ENCODE measurements at places on chromosomes 12 and 14. TPM values are rescaled to one million over a fixed set of nuclear protein-coding genes. Genes with fewer than 3 reads are reported as not detected.
A peak's percentile ranks its signal among the peaks of the same experiment; 100 is the strongest.

DNA sequence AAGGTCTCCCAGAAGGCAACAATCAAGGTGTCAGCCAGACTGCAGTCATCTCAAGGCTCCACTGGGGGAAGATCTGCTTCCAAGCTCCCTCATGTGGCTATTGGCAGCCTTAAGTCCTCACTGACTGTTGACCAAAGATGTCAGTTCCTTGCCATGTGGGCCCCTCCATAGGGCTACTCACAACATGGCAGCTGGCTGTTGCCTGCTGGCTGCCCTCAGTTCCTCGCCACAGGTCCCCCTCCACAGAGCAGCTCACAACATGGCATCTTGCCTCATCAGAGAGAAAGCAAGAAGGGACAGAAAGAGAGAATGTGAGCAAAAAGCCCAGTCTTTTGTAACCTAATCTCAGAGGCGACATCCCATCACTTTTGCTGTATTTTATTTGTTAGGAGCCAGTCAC, 34.4 kb upstream of the EGLN3 start:
- DNase-seq = no peak
- no peak overlapping the region for H3K27ac ChIP-seq
- H3K27me3 ChIP-seq = no peaks in the 10 kb centered on the region
- H3K4me1 ChIP-seq = no peaks in the 10 kb centered on the region
- no peaks in the 10 kb centered on the region for H3K36me3 ChIP-seq
- no peak overlapping the region for H3K4me3 ChIP-seq

DNA sequence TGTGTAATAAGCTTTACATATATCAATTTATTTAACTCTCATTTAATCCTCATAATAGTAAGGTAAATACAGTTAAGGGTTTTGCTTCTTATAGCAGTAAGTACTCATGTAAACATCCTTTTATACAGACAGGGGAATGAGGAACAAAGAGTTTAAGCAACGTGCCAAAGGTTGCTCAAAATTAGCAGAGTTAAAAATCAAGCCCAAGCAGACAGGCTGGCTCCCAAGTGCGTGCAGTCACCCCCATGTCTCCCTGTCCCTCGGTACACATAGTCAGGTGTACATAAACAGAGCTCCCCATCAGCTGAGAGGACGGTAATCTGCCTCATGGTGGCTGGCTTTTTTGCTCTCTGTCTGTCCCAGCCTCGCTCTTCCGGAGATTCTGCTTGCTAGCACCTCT, 126.4 kb downstream of the DERA start:
- H3K4me3 ChIP-seq = no peak overlapping the region
- H3K27ac ChIP-seq = no peak overlapping the region
- H3K4me1 ChIP-seq = no peaks in the 10 kb centered on the region
- DNase-seq = no peak
- peaks cover 4% of the 10 kb centered on the region for H3K36me3 ChIP-seq
- H3K27me3 ChIP-seq = no peaks in the 10 kb centered on the region

DNA sequence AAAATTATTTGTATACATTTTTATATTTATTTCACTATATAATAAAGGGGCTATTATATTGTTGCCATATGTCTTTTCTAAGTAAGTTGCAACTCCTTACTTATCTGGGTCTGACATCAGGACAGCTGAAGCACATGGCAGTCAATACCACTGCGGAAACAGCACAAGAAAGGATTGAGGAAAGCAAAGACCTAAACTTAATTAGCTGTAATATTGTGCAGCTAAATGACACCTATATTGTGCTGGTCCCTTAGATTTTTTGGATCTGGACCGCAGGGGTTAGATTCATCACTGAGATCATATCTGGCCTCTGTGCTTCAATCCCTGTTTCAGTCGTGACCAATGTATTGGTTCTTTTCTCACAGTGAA, 359.6 kb upstream of the DIO2 start:
- no peak overlapping the region for H3K27ac ChIP-seq
- H3K4me1 ChIP-seq = no peaks in the 10 kb centered on the region
- H3K36me3 ChIP-seq = no peaks in the 10 kb centered on the region
- no peak overlapping the region for H3K4me3 ChIP-seq

DNA sequence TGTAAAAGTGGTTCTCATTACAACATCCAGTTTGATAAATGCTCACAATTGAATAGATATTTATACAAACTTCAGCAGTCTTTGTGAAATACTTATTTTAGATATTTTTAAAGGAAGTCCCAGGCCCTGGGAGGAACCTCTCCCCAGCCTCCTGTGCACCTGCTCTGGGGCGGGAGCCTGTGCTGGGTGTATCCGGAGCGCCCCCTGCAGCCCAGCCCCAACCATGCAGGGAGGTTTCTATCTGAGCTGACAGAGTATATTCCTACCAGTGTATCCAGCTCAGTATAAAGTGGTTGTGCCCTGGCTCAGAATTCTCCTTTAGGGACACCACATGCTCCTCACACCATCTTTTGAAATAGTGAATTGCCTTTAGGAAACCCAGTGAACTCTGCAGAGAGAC, 851.8 kb downstream of the TMEM121 start:
- H3K4me3 ChIP-seq = no peak overlapping the region
- peaks cover under 1% of the 10 kb centered on the region for H3K27me3 ChIP-seq
- no peaks in the 10 kb centered on the region for H3K4me1 ChIP-seq
- no peak for DNase-seq

- peaks cover 12% of the 10 kb centered on the region for H3K4me1 ChIP-seq
- H3K36me3 ChIP-seq = no peaks in the 10 kb centered on the region
- DNase-seq = peak; percentile 79
- peak within 1 kb of the TSS; percentile 69 for H3K4me3 ChIP-seq
- H3K27ac ChIP-seq = peak within 1 kb of the TSS; percentile 76
Observed at GRCh38 chr12:6914246-6914946, at the start of gene ENO2. ENO2 (plus strand) TSS chr12:6914580; CDS start chr12:6915833, 1,253 bp downstream.

DNA sequence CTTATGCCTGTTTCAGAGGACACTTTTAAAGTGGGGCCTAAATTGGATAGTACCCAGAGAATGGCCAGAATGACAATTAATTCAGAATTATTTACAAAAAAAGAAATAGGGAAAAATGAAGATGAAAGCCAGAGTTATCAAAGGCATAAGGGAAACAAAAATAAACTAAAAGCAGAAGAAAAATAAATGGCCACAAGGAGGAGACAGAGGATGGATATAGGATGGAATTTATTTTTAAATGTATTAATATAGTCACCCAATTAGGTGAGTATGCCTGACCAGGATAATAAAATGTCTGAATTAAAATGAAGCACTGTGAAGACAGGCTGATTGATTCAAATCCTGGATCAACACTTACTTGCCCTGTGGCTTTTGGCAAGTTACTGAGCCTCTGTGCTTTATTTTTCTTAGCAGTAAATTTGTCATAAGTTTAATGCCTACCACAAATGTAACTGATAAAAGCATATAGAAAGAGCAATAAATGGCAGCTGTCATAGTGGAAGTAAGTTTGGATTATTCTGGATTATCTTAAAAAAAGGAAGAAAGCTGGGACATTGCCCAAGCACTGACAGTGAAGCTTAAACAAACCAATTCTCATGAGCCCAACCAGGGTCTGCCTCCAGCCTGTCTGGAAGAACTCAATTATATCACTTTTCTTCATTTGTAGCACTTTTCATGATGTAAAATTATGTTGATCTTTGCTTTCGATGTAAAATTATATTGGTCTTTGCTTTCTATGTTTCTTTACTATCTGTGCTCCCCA, 3.5 kb downstream of the CLEC9A start:
- no peaks in the 10 kb centered on the region for H3K36me3 ChIP-seq
- no peaks in the 10 kb centered on the region for H3K27me3 ChIP-seq
- no peaks in the 10 kb centered on the region for H3K4me1 ChIP-seq
- no peak overlapping the region for H3K4me3 ChIP-seq

GRCh38 chr12:7973457-7973825, 37.5 kb upstream of the SLC2A3 start:
- no peaks in the 10 kb centered on the region for H3K27me3 ChIP-seq
- no peak for DNase-seq
- H3K4me1 ChIP-seq = peaks cover 9% of the 10 kb centered on the region
- no peaks in the 10 kb centered on the region for H3K36me3 ChIP-seq
- H3K27ac ChIP-seq = no peak overlapping the region
- no peak overlapping the region for H3K4me3 ChIP-seq

Gene SDSL
- 111 TPM for total RNA-seq

GRCh38 chr12:21566223-21566906, 38.3 kb downstream of the GYS2 start:
- H3K27ac ChIP-seq = no peak overlapping the region
- no peak for DNase-seq
- no peaks in the 10 kb centered on the region for H3K27me3 ChIP-seq
- H3K36me3 ChIP-seq = no peaks in the 10 kb centered on the region
- no peak overlapping the region for H3K4me3 ChIP-seq

Gene SLC6A13
- not detected for total RNA-seq

DNA sequence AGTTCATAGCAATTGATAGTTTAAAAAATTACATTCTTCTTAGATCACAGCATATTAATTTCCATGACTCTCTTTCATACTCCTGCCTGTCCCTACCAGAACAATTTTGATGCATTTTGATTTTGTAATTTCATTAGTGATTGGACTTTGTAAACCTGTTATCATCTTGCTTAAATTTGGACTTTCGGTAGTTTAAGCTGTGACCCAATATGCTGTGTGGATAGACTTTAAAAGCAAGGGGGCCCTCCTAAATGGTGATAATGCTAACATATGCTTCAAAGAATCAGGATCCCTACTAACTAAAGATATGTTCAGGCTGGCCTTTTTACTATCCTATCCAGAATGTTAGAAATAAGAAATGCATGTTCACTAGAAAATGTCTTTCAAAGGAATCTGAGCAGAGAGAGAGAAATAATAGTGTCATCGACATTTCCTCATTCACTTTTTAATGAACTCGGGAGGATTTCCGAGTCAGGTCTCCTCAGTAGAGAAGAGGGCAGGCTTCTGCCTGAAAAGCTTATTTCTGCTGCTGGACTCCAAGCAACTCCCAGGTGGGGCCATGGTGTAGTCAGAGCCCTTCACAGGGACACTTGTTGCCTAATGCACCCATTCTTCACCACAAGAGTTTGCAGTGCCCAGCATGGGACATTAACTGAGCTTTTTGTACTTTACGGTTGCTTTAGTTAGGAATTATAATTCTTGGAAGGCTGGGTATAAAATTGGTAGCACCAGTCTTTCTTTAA, 16.7 kb downstream of the SLC38A4 start:
- H3K4me3 ChIP-seq = no peak overlapping the region
- no peak for DNase-seq
- H3K4me1 ChIP-seq = no peaks in the 10 kb centered on the region
- no peak overlapping the region for H3K27ac ChIP-seq
- no peaks in the 10 kb centered on the region for H3K36me3 ChIP-seq
- no peaks in the 10 kb centered on the region for H3K27me3 ChIP-seq
